Kidney capillary endothelial cell (primary cell): ENCODE measurements at places on chromosomes 2 and 18.

DNA sequence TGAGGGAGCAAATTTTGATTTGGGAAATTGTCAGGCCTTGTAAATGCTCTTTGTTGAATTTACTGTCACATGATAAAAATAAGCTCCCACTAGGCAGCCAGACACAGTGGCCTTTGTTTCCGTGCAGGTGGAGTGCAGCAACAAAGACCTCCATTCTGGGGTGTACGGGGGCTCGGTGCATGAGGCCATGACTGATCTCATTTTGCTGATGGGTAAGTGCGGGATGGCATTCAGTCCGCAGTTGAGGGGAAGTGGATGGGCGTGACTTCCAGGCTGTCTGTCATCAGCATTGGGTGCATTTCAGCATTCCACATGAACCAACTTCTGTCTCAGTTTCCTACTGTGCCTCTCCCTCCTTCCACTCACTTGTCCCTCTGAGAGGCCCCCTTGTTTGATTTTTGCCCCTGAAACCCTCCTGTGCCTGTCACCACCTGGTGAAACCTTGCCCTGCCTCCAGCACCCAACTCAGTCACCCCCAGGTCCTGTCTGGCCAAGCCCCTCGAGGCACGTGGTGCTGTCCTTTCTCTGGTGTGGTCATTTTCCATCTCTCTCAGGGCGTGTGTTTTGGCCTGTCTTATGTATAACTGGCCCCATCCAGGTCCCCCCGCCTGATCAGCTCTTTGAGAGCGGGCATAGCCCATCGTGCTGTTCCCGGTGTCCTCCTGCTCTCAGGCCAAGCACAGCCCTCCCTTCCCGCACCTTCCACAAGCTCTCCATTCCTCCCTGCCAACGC is 16.3 kb downstream of the CNDP2 start:
- DNase-seq, result no peak

- no peak for DNase-seq
Observed at GRCh38 chr2:107412981-107413380, 413.7 kb upstream of the RGPD4 start.

DNA sequence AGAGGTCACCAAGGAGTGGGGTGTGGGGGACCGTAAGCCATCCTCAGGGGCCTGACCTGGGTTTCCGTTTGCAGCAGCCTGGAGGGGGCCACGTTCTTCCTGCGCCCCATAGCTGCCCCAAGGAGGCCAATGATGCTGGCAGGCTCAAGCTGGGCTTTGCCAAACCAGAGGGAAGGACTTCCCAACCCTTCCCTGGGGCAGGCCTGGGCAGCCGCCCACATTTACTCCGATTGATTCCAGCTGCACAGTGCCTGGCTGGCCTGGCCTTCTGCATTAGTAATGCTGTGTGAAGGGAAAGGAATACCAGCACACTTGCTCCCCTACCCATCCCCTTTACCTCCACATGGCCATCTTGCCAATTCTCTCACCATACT is 360.6 kb upstream of the SLC14A2 start:
- no peak for DNase-seq

GRCh38 chr18:22254088-22254487 is 84.7 kb downstream of the GATA6 start:
- DNase-seq, result no peak

GRCh38 chr2:128086244-128086643 is 4.8 kb upstream of the UGGT1 start:
- DNase-seq, result no peak

DNA sequence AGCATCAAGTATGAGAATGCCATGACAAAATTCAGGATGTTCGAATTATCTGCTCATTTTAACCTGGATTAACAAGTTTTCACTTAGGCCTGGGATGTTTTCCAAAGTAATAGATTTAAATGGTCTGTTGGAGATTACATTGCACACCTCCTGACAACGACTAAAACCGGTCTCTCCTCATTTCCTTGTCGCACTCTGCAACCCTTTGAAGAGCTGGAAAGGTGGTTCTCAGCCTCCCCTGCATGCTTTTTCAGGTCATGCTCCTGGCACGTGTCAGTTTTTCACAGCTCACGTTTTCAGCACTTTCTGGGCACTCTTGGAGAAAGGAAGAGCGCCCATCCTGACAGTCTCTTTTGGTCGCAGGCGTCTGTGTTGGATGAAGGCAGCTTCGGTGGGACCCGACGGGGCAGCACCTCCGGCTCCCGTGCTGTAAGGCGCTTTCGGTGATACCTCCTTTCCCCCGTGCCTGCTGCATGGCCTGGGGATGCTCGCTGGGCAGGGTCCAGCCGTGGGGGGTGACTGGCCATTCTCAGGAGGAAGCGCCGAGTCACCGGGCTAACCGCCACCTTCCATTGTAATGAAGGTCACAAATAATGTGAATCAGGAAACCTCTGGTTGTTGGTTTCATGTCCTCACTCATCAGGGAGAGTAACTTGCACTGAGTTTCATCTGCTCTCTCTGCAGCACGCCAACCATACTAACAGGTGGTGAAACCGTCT is 63.5 kb upstream of the RBM44 start:
- DNase-seq, result peak; percentile 61

DNA sequence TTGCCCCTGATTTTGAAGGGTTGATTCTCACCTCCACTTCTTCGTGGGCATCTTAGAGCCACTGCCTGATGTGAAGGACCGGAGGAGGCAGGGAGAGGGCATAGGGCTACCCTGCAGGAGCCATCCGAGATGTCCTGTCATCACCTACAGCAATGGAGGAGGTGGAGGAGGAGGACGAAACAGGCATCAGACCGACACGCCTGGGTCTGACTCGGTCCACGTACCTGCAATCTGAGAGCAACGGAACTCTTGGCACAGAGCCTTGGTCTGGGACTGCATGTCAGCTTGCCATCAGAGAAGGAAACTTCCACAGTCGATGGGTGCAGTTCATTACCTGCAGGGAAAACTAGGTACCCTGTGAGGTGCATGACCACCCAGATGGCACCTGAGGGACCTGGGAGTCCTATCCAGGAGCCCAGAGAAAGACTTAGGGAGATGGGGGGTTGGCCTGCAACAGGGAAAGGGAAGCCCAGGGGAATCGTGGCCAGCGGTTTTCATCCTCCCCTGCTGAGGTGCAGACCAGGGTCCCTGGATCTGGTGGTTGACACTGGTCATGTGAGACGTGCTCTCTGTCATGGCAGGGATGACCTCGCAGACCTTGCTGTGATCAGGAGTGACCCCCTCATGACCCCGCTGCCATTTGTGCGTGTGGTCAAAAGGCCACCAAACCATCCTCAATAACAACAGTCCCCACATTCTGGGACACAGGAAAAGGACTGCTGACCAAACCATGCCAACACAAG is 190.8 kb downstream of the SEPTIN10 start:
- no peak for DNase-seq

- DNase-seq, result no peak
Observed at GRCh38 chr18:54807303-54807702, 21.0 kb upstream of the RAB27B start.

DNA sequence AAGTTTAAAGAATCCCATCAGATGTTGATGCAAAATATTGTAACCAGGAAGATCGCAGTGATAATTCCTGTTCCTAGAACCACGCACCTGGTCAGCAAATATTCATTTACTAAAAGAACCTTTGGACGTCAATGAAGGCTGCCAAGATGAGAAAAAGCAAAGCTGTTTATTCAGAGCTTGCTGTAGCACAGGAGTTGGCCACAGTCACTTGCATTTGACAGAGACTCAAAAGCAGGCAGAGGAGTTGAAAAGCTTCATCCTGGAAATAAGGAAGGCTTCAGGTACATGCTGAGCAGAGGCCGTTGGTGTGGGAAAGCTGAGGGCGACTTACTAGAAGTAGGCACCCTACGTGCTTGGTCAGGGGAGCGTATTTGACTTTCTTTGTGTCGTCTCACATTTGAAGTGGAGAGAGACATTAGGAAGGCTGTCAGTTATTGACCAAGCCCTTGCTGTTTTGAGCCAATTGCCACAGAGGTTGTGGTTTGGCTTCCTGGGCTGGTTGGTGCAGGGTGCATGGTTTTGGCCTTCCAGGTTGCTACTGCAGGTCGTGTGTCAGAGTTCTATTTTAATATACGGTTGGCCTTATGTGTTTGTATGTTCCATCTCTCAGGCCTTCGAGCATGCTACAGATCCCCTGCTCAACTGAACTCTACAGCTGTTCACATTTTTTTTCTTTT is 289.6 kb downstream of the METTL4 start:
- DNase-seq, result no peak

DNA sequence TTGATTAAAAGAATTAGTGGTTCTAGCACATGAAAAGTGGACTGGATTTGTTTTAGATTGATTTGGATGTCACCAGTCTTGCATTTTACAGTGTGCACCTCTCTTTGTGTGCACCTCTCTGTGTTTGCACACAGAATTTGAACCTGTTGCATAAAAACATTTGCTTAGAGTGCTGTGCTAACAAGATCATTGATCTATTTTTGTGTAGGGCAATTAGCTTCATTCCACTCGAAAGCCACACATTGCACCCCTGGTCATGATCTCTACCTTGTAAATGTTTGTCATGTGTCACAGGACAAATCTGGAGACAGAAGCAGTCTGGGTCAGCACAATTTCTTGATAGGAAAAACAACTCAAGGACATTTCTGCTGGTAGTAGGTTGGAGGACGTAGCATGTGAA is 258.7 kb upstream of the LINC00305 start:
- no peak for DNase-seq

DNA sequence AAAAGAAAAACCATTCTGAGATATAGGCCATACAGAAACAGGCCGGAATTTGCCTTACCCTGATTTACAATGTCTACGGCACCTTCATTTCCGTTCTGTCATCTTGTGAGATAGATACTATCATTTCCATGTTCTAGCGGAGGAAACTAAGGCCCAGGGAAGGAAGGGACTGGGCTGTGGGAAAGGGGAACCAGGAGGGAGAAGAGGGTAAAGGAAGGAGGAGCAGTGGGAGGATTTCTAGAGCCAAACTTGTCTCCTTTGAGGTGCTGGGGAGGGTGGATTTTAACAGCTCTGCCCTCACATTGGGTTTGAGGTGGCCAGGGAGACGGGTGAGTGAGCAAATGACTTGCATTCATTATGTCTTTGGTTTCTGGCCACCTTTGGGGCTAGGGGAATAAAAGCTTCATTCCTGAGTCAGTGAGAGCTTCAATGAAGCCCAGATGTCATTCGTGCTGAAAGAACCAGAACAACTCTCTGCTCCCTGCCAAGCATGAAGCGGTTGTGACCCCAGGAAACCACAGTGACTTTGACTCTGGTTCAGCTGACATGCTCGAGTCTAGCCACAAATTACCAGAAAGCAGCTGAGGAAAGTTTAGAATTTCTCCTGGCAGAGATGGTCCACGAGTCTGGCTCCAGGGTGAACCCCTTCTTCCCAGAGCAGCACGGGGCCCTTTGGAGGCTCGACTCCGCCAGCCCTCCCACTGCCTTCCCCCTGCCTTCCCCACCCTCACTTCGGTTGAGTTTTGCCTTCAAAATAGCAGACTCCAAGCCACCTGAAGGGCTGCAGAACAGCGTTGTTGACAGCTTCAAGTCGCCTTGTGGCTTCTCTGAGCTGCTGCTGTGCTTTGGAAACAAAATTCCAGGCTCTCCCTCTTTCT is 3.8 kb downstream of the ACTG2 start:
- DNase-seq, result no peak

DNA sequence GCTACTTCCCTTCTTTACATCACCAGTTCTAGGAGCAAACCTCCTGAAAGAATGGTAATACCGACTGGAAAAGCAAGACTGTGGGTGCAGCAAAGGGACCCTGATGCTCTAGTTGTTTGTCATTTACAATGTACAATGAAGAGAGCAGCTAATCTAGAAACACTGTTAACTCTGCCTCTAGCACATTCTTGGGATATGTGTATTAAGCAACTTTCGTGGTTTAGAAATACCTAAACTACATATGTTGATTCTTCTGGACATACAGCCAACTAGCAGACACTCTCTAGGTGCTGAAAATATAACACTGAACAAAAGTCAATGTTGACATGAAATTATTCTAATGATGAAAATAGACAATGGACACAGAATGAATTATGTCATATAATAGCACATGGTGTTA is 440.3 kb upstream of the MC4R start:
- no peak for DNase-seq

DNA sequence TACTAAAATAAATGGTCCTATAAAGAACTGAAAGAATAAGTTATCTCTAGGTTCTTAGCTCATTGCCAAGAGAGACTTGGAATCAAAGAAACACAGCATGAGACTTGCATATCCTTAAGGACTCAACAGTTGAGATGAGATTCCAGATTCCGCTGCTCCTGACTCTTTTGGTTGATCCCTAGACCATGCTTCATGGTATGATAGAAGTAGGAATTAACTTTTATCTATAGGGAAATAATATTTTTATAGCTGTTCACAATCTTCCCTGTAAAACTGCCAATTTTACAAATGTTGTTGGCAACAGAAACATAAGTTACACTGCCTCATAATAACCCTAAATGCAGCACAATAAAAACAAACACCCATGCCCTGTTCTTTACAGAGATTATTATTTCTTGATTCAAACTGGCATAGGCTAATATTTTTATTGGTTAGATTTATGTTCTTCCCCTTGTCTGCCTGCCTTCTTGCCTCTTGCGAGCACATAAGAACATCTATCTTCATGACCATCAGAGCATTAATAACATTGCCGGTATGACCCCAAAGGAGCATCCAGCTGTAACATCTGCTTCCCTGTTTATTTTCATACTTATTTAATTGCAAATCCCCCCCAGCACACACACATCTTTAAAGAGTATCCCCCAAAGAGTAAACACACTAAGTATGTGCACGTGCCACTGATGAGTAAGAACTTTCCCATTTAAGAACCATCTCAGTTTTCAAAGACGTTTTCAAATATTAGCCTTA is 735.7 kb upstream of the SLC8A1 start:
- DNase-seq, result no peak

DNA sequence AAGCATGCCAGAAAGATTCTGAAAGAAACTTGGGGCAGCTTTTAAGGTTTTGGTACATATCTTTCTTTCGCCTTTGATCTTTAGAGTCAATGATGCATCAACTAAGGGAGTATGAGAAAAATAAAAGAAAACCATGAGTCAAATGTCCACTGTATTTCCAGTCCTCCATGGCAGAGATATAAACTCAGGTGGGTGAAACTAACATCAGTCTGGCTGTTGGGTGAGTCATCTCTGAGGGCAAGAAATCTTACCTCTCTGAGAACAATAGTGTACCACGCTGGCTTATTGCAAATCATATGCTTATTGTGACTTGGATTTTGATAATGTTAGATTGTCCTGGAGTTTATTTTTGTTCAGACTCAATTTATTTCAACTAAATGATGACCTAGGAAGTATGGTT is 521.0 kb downstream of the PLCL1 start:
- DNase-seq, result no peak
